ENCODE measurements at places on chromosomes 6 and 20.
A peak's percentile ranks its signal among the peaks of the same experiment; 100 is the strongest.

- no peak for DNase-seq
These were observed 42.7 kb downstream of the REPS1 start for GRCh38 chr6:138945354-138945753.

DNA sequence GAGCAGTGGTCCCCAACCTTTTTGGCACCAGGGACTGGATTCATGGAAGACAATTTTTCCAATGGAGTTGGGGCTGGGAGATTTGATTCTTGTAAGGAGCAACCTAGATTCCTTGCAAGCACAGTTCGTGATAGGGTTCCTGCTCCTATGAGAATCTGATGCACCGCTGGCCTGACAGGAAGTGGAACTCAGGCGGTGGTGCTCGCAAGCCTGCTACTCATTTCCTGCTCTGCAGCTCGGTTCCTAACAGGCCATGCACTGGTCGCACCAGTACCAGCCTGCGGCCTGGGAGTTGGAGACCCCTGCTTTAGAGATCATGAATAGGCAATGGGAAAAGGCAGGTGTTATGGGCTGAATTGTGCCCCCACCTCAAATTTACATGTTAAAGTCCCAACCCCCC is 131.2 kb downstream of the PFDN4 start:
- peak; percentile 29 for DNase-seq

DNA sequence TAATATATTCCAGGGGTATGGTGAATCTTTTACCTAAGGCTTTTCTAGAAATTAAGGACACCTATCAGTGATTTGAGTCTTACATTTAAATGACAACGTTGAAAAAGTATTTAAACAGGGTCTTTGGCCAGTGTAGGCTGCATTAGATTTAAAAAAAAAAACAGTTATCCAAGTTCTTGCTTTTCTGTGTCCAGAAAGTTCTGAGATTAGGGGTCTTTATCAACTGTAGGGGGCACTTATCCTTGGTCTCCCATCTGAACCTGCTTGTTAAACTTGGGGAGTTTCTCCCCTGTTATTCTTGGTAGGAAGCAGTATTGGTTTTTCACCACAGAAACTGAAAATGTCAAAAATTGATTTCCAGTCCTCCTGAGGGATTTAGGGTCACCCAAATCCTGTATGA is 155.9 kb upstream of the ZNF217 start:
- DNase-seq = no peak

DNA sequence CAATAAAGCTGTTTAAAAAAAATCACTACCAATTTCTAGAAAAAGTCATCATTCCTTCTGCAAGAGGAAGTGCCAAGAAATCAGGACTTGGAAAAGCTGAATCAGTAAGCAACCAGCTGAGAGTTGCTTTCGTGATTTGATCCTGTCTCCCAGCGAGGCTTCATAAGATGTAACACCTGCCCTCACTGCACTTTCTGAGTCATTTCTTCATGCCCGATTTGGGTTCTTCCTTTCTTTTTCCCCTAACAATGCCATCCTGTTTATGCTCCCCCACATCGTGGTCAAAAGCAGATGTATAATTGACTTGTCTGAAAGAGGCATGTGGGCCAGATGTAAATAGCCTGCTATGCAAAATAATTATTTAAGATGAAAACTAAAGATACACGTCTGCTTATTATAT is 52.1 kb downstream of the RIPOR2 start:
- peak; percentile 87 for DNase-seq

- DNase-seq = peak; percentile 23
These were observed 365.6 kb downstream of the FARS2 start for GRCh38 chr6:5626727-5627426.

DNA sequence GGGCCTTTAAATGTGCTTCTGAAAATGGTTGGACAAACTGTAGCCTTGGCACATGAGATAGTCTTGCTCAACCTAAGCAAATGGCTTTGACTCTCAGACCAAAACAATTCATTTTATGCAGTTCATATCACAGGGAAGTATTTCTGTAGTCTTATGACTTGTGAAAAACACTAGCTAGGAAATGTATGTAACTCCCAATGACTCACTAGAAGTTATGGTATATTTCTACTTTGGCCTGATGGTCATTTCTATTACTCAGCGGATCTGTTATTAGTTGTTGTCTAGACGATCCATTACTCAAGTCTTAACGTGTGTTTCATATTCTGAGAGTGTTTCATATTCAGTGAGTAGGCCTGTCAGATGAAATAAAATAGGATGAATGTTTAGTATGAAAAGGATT is 1333.5 kb downstream of the KHDRBS2 start:
- no peak for DNase-seq

- no peak for DNase-seq
These were observed 7.4 kb upstream of the C20orf144 start for GRCh38 chr20:33654680-33655161.

GRCh38 chr6:28977341-28978132 is 27.6 kb downstream of the ZNF311 start:
- DNase-seq = peak; percentile 51

Data from activated CD4-positive, alpha-beta T cell treated with anti-CD3 and anti-CD28 coated beads, Interleukin-10, Interleukin-2, amounts not matched to agents 100 ng/mL and 50 ng/mL, durations not matched to agents 16 hours and 8 hours (primary cell).